ENCODE measurements at places on chromosomes 3 and 15.

GRCh38 chr3:50248387-50248786 is 12.4 kb downstream of the GNAI2 start:
- no peak for DNase-seq

DNA sequence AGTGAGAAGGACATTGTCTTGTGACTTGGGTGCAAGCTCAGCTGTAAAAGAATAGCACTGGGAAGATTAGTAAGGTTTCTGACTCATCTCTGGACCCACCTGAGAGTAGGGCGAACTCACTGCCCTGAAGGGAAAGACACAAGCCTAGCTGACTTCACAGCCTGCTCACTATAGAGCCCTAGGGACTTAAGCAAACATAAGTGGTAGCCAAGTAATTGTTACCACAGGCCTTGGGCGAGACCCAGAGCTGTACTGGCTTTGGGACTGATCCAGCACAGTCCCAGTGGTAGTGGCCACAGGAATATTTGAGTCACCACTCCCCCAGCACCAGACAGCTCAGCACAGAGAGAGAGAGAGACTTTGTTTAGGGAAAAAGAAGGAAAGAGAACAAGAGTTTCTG is 429.9 kb downstream of the TBL1XR1 start:
- DNase-seq: no peak

GRCh38 chr3:101513419-101513986 is 491 bp upstream of the SENP7 start:
- no peak for DNase-seq

DNA sequence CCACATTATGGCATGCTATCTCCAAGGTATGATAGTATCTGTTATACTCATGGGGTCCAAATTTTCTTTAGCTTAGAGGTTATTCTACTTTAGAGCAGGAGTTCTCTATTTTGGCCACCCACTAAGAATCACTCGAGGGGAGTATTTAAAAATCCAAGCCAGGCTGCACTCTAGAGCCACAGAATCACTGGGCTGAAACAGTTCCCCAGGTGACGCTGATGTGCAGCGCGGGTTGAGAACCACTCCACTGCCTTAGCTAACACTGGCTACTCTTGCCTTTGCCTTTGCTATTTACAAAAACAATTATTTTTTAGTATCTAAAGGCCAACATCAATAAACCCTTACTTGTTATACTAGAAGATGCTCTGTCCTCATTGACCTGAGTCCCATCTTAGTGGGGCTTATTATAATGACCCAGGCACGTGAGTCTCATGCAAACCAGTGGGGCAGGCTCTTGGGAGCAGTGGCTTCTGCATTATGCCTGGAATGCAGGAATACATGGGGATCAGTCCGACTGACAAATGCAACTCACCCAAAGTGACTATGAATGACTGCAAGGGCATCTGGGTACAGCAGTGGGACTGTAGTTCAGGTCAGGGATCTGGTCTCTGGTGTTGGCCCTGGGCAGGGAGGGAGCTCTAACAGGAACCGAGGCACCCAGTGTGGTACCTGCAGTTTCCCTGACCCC is 21.7 kb upstream of the CGNL1 start:
- DNase-seq: no peak

- no peak for DNase-seq
Observed at GRCh38 chr3:132009241-132009640, 25.6 kb downstream of the CPNE4 start.

DNA sequence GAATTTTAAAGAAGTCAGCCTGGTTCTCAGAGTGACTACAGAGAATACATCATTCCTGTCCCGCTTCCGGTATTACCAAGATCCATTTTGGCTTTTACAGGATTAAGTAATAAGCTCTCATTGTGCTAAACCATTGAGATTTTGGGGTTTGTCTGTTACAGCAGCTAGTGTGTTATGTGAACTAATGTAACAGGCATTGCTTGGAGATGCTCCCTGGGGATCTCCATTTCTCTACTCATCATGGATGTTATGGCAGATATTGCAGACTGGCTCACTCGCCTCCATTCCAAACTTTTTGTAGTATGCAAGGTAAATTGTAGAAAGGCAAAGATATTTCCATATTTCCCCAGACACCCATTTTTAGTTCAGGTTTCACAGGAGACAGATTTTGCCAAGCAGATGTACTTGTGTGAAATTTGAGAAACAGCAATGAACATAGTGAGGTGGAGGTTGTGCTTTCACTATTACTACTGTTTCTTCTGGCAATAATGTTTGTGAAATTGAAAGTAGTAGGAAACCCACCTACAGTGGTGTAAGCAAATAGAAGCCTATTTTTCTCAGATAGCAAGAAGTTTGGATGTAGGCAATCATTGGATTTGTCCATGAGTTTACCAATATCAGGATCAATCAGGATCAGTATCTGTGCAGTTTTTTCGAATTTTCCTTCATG is 177.1 kb upstream of the GALNT15 start:
- no peak for DNase-seq

- DNase-seq: no peak
Observed at GRCh38 chr3:138686771-138687221, 78.2 kb downstream of the FAIM start.

- DNase-seq: no peak
Observed at GRCh38 chr3:20574746-20575145, 388.7 kb upstream of the SGO1 start.

- DNase-seq: no peak
Observed at GRCh38 chr3:134201201-134202130, 49.2 kb downstream of the RYK start.

- DNase-seq: no peak
Observed at GRCh38 chr3:61922118-61922517, 360.7 kb downstream of the PTPRG start.

- DNase-seq: no peak
Observed at GRCh38 chr3:23750573-23751210, 55.1 kb upstream of the UBE2E1 start.

- no peak for DNase-seq
Observed at GRCh38 chr15:60346653-60347052, 51.1 kb downstream of the ANXA2 start.

- no peak for DNase-seq
Observed at GRCh38 chr3:121718205-121718846, 31.2 kb downstream of the GOLGB1 start.

GRCh38 chr3:195616681-195617080 is 32.9 kb upstream of the APOD start:
- no peak for DNase-seq

DNA sequence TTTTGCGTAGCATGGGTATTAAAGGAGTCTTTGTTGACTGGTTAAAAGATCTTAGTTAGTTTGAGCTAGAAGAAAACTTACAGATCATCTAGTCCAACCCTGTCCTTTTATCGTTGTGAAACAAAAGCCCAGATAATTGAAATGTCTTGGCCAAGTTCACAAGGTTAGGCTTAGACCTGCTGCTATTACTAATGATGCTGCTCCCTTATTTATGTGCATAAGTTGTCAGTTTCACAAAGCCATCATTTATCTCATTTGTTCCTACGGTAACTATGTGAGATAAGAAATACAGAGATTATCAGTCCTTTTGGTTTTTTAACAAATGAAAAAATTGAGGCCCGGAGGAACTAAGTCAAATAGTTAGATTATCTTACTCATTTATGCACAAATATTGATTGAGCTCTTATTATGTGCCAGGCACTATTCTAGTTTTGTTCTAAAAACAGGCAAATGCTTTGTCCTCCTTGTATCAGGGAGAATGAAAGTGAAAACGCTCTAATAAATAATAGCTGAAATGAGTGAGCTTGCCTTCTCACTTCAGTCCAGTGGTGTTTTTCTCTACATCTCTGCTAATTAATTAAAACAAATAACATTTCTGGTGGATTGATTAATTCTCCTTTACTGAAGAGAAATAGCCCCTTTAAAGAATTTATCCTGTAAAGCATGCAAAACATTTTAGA is 49.1 kb upstream of the TPRG1 start:
- no peak for DNase-seq

DNA sequence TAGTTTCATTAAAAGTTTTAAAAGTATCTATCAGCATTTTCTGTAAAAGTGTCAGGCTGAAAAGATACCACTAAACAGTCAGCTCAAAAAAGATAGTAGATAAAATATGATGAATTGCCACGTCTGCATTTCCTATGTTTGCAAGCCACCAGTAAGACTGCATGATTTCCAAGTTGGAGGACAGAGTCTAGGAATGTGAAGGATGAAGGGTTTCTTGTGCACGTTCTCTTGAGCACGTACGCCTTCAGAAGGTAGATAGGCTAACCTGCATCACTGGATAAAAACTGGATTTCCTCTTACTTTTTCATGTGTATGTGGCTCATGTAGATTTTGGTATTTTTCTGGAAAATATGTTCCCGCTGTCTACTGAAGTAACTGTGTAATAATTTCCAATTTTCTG is 9.9 kb upstream of the SEMA6D start:
- no peak for DNase-seq

GRCh38 chr15:92619145-92620101 is 36.2 kb downstream of the FAM174B start:
- no peak for DNase-seq

- no peak for DNase-seq
Observed at GRCh38 chr3:31391150-31391549, 141.6 kb upstream of the STT3B start.

DNA sequence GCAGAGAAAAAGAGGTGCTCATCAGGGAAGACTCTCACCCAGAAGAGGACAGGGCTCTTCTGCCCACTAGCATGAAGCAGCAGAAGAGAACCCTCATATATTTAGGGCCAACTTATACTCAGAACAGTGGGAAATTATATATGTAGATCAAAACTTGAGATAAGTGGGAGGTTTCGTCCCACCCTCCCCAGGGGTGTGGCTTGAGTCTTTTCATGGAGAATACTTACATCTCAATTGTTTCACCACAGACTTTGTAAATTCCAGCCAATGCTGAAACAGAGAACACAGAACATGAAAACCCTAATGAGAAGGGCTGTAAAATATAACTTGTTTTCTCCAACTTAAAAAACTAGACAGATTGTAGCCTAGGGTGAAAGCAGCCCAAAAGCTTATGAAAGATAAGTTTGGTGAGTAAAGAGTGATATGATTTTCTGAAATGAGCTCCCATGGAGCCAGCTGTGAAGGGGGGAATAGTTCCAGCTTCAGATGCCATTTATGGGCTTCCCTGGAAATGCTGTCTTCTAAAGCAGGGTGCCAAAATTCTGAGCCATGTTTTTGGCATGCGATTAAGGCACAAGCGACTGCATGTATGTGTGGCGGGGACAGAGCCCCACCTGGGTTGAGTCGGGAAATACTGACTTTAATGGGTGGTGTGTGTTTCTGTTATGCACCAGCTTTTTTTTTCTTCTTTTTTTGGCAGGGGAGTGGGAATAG is 92.9 kb downstream of the WDR76 start:
- no peak for DNase-seq

DNA sequence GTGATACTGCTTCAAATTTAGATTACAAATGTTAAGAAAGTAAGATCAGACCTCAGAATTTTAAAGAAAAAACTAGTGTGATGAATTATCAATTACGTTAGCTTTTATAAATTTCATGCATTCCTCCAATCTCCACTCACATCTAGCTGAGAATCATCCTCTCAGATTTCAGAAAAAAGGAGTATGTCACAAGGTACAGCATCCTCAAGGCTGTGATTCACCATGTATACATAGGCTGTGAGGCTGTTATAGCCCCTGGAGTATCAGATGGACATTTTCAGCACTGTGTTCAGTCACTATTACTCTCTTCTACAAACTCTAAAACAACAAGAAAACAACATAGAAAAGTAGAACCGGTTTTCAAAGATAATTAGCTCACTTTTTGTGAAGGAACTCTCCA is 214.4 kb downstream of the PCCB start:
- no peak for DNase-seq

GRCh38 chr3:3632449-3632848 is 166.8 kb upstream of the LRRN1 start:
- DNase-seq: no peak

DNA sequence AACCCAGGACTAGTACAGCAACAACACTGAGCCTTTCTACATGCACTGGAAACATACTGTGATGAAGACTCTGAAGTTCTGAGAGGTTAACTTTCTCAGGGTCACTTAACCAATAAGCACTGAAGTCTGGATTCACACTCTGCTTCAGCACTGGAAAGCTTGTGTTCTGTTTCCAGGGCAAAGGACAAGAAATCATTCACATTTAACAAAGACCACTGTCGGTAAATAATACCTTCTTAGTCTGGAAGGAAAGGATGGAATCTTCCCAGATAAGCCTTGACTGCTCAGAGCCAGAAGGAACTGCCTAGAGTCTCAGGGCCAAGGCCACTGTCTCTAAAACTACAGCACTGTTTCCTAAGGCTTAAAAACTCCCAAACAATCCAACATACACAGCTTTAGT is 4.3 kb upstream of the GLYCTK start:
- DNase-seq: no peak

DNA sequence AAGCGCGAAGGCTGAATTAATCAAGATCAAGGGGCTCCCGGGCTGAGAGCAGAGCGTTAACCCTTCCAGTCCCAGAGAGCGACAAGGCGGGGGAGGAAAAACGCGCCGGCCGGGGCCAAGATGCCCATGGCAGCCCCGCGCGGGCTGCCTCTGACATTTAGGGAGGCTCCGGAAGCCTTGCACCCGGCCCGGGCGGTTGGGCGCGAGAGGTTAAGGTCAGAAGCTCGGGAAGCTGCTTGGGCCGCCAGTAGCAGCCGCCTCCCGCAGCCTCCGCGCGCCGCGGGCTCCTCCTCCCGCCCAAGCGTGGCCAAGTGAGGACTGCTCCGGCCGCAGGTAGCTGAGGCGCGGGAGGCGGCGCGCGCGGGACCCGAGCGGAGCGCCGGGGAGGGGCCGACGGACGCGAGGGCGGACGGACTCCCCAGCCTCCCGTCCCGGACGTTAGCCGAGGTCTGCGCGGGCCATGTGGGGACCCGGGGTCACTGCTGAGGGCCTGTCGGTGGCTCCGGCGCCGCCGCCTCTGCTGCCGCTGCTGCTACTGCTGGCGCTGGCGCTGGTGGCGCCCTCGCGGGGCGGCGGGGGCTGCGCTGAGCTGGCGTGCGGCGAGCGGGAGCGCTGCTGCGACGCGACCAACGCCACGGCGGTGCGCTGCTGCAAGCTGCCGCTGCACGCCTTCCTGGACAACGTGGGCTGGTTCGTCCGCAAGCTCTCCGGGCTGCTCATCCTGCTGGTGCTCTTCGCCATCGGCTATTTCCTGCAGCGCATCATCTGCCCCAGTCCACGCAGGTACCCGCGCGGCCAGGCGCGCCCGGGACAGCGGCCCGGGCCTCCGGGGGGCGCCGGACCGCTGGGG is at the start of gene C3orf80:
TSS of gene C3orf80 (plus strand) at position 247 of the 850 bp plus-strand sequence. CDS start at position 461, 214 bp downstream.
- DNase-seq: no peak

- DNase-seq: no peak
Observed at GRCh38 chr3:174815750-174816149, 43.4 kb upstream of the NAALADL2 start.

DNA sequence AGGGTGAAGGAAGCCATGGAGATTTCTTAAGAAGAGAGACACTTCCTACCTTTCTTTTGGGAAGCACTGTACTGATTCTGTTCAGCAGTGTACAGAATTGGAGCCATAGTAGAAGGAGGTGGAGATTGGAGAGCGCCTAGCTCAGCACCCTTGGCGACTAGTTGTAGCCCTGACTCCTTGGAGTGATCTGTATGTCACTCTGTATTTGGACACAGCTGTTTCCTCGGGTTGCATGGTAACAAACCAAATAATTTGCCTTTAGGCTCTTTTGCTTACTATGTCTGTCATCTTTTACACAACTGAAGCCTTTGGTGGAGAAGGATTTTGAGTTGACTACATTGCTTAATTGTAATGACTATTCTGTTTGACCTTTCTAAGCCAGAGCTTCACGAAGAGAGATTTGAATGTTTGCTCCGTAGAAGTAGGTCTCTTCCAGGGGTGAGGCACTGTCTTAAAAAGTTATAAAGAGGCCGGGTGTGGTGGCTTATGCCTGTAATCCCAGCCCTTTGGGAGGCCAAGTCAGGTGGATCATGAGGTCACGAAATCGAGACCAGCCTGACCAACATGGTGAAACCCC is 77.1 kb downstream of the AKAP13 start:
- no peak for DNase-seq
